CD4-positive, alpha-beta memory T cell (primary cell): ENCODE measurements at places on chromosomes 3 and 15. TPM values are rescaled to one million over a fixed set of nuclear protein-coding genes. Genes with fewer than 3 reads are reported as not detected.

The ADAMTS17 gene
- total RNA-seq: 6.2 TPM

The GOLGA6D gene
- not detected for total RNA-seq

The TMEM158 gene
- not detected for total RNA-seq

GRCh38 chr3:15649858-15650257 lies 48.3 kb downstream of the BTD start:
- H3K27ac ChIP-seq: no peak overlapping the region
- H3K4me1 ChIP-seq: peaks cover 45% of the 10 kb centered on the region
- no peak overlapping the region for H3K4me3 ChIP-seq
- H3K27me3 ChIP-seq: no peaks in the 10 kb centered on the region

GRCh38 chr3:140699516-140700231 lies 21.8 kb downstream of the TRIM42 start:
- no peak overlapping the region for H3K4me3 ChIP-seq
- DNase-seq: no peak

- no peaks in the 10 kb centered on the region for H3K36me3 ChIP-seq
- H3K4me1 ChIP-seq: no peaks in the 10 kb centered on the region
- H3K4me3 ChIP-seq: no peak overlapping the region
- peaks cover 13% of the 10 kb centered on the region for H3K27me3 ChIP-seq
Measured at GRCh38 chr15:65060641-65061397, 7.0 kb downstream of the RASL12 start.
